ENCODE measurements at places on chromosomes 2 and 18.

DNA sequence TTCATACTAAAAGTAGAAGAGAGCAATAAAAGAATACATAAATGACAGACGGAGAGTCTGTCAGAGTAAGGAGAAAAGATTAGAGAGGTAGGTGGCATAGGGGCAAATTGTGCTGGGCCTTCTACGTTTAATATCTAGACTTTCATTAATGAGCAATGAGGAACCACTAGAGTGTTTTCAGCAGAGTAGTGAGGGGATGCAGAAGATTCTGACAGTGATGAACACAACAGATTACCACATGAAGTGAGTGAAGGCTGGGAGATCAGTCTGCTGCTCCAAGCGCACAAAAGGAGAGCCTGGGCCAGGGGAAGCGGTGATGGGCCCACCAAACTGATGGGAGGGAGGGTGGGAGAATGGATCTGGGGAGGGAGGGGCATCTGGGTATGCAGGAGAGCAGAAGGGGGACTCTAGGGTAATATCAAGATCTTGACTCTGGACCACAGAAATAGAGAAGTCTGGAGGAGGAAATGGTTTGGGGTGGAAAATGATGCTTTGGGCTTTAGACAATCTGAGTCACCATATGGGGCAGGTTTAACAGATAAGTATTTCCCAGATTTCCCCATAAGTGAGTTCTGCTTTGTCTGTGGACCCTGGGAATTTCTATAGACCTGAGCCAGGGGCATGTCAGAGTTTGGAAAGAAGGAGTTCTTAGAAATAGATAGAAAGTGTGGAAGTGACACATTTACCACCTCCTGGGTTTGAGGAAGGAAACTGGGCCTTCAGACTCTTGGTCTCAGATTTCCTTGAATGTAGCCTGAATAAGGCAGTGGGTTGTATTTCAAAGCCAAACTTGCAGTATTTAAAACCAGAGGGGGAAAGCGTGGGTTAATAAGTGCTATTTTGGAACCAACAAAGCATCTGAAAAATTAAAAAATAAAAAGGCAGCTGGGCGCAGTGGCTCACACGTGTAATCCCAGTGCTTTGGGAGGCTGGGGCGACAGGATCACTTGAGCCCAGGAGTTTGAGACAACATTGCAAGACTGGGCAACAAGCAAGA lies 15.0 kb upstream of the IL1A start:
- DNase-seq, result no peak

DNA sequence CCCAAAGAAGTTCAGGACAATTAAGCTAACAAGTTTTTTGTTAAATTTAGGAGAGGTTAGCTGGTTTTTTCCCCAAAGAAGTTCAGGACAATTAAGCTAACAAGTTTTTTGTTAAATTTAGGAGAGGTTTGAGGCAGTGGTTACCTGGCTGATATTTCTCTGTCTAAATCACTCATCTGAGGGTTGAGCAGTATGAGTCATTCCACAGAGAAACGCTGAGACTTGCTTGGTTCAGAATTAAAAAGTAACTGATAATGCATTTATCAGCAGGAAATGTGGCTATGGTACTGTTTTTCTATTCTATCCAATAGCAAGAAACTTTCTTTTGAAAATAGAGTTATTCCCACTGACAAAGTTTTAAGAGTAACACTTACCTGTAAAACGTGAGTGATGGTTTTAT lies 22.8 kb upstream of the KIDINS220 start:
- peak; percentile 37 for DNase-seq

- no peak for DNase-seq
These were observed 267.0 kb downstream of the MREG start for GRCh38 chr2:215746226-215746886.

- DNase-seq, result no peak
These were observed 17.4 kb downstream of the DYNC2LI1 start for GRCh38 chr2:43791035-43791765.

- DNase-seq, result no peak
These were observed 2.5 kb upstream of the TET3 start for GRCh38 chr2:73982140-73982617.

GRCh38 chr18:57984490-57985115 lies 59.4 kb upstream of the NEDD4L start:
- DNase-seq, result no peak

DNA sequence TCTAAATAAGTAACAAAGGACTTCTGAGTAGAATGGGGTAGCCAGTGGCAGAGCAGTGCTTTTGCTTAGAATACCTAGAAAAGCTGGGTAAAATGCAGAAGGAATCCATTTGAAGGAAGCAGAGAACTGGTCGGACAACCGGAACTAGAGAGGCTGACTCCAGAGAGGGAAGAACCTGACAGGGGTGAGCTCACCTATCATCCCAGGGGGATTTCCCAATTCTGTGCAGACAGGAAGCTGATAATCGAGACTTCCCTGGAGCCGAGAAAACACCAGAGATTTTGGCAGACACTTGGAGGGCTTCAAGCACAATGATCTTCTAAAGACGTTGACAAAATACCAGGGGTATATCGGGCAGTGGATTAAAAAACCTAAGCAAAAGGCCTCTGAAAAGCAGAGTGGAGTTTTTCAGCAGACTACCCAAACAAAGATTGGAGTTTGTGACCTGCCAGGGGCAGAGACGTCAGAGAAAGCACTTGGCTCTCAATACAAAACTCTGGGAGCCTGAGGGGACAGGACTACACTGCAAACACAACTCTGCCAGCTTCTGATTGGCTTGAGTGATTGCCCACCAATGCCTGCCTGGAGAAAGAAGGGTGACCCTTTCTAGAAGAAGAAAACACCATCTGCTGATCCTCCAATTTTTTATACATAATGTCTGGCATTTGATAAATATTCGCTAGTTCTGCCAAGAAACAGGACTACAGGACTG lies 67.5 kb upstream of the TTN start:
- DNase-seq, result no peak

- no peak for DNase-seq
These were observed 206.1 kb downstream of the ZNF407 start for GRCh38 chr18:74803769-74804168.

DNA sequence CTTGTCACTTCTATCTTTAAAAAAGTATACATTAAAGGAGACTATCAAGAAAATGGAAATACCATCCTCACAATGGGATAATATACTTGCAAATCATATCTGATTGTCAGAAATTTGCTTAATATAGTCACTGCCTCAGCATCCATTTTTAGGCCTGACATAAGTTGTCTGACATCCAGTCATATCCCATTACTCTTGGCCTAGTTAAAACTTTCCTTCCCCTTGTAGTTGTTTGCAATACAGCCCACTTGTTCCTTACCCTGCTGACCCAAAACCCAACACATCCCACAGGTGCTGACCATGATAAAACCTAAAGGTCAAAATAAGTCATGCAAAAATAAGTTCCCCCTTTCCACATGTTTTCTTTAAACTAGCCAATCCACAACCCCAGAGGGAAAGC lies 3.6 kb upstream of the ARHGEF33 start:
- no peak for DNase-seq

DNA sequence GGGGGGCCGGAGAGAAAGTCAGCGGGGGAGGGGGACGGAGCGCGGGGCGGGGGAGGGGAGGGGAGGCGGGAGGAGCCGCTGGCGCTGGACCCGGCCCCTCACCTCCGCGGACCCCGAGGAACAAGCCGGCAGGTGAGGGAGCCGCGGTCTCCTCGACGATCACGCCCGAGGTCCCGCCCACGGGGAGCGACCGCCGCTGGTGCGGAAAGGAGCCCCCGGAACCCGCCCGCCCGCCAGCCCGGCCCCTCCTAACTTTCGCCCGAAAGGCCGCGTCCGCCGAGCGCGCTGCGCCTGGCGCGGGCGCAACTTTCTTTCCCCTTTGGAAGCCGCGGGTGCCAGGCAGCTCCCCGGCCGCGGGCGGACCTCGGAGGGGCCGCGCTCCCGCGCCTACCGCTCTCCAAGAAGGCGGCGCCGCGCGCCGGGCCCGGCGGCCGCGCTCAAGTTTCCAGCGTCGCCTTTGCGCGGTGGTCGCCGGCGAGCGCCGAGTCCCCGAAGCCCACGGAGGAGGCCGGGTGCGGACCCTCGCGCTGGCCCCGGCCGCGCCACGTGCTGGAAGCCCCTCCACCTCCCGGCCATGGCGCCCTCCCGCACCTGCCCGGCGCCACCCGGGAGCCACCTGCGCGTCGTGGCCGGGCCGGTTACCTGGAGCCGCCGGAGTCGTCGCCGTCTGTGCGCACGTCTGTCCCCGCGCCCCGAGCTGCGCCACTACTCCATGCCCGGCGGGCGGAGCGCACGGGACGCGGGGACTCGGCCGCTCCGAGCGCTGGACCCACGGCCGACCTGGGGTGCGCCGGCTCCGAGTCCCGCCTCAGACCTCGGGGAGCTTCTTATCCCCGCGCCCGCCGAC lies at the start of gene ALKAL2:
ALKAL2 (minus strand) TSS at position 181 of the 847 bp plus-strand sequence. CDS start 256 bp downstream, outside the sequence.
- DNase-seq, result no peak

DNA sequence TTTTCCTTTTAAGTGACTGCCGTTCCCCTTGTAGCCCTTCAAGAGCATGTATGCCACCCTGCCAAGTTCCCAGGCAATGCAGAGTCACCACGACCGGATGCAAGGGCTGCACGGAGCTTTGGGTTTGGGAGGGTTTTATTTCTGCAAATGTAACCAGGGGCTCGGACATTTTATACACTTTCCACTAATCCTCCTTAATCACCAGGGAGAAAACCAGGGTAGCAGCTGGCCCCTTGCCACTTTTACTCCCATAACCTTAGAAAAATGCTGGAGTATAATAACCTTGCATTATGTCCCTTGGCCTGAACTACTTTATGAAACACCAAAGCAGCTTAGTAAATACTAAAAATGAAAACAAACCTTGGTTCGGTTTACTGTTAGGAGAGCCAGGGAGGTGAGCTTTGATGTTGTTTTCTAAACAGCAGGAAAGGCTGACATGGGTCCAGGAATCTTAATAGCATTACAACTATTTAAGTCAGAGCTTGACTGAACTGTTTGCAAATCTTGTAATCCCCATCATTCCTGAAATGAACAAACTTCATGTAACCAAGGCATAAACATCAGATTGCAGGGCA lies 152.8 kb upstream of the RIOK3 start:
- peak; percentile 38 for DNase-seq

DNA sequence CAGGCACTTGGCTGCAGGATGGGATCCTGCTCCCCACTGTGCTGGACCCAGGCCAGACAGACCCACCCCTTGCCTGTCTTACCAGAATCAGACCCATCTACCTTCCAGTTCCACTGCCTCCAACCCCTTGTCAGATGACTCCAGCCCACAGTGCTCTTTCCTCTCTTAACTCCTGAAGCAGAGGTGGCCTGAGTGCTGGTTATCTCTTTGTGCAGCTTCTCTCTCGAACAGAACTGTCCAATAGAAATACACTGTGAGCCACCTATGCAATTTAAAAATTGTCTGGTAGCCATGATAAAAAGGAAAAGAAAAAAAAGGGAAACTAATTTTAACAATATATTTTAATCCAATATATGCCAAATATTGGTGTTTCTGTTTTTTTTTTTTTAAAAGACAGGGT lies 160.2 kb upstream of the SMAD2 start:
- DNase-seq, result no peak

DNA sequence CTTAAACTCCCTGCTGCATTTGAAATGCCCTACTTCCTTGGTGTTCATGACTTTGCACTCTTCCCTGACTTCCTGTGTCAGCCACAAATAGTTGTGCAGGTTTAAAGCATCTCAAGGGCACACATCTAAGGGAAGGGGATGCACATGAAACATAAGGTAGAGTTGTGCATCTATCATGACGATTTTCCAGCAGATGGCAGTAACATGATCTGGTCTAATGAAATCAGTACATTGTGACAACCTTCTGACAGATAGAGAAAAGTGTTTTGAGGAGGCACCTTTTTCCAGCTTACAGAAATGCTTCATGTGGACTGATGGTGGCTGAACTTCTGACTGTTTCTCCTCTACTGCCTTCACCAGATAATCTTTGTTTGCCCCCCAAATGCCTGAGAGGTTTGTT lies 238.9 kb downstream of the XIRP2 start:
- DNase-seq, result peak; percentile 75

All from choroid plexus epithelial cell (primary cell).